ENCODE measurements at places on chromosomes 11 and 22.

DNA sequence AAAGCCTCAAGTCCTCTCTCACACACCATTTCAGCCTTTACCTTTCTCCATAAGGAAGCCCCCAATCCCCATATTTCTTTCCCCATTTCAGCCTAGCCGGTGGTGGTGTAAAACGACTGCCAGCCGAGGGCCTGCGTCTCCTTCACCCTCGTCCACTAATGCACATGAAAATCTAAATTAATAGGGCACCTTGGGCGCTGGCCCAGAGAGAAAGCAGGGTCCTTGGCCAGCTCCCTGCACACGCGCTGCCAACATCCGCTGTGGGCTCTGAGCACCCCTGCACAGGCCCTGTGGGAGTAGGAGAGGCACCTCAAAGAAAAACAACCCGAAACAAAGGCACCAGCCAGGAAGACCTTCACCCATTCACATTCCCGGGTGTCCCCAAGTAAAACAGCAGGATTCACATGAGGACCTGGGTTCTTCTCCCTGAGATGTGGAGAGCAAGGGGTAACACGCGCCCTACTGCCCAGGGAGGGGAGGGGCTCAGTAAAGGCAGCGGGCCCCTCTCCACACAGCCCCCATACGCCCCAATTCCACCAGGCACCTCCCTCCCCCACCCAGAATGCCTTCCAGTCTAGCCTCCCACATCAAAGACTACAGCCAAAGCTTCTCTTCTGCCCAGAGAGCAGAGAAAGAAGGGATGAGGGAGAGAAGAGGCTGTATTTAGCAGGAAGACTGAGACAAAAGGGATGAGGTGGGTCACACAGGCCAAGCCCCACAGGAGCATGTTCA, 79.0 kb downstream of the MICAL3 start:
- no peak for DNase-seq

DNA sequence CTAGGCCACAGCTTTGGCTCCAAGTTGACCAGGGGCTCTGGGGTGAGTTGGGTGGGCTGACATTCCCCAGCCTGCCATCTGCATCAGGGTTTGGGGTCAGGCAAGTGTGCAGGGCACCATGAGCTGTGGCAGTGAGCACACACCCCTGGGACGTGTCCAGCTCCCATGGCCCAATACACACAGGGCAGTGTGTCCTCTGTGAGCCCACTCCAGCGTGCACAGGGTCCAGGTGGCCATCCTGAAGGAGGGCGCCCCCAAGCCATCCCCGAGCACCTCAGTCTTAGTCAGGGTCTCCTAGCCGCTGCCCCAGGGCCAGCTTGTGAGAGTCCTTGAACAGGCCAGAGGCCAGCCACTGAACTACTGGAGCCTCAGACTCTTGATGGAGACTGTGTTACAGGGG, 1.2 kb upstream of the FGF3 start:
- no peak for DNase-seq

GRCh38 chr11:132556316-132556715, 976.0 kb downstream of the OPCML start:
- no peak for DNase-seq

GRCh38 chr11:3080733-3081385, 23.6 kb upstream of the CARS1 start:
- no peak for DNase-seq

DNA sequence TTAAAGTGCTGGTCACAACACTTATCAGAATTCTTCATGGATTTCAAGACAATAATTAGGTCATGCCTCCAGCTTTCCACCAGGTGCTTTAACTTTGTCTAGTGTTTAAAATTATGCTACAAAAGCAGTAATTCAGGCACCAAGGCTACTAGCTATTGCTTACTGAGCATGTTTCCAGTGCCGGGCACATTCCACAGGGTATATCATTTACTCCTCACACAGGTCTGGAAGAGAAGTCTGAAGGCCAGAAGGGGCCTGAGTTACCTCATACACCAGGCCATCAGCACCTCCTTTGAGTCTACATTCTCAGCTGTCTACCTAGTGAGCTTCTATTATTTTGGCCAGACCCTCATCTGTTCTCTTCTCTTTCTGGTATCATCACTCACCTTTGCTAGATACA, 41.7 kb upstream of the LMO2 start:
- no peak for DNase-seq

DNA sequence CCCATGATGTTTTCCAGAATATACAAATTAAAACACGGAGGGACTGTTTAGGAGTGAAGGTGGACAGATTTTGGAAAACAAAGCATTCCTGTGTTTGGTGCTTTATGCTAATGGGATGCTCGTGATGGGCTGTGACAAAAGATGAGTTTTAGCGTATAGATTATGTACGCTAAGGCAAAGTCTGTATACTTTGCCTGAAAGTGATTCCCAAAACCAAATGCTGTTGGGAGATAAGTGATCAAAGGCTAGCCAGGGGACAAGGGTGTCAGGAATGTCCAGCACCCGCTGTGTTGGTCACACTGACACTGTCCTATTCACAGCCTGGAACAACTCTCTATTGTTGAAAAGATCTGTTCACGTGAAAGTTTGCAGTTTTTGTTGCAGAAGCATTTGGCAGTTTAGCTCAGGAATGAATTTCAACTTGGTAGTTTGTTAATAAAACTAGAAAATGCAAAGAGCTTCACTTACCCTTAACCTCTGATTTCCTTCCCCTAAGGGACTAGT, 1.5 kb downstream of the JAM3 start:
- no peak for DNase-seq

DNA sequence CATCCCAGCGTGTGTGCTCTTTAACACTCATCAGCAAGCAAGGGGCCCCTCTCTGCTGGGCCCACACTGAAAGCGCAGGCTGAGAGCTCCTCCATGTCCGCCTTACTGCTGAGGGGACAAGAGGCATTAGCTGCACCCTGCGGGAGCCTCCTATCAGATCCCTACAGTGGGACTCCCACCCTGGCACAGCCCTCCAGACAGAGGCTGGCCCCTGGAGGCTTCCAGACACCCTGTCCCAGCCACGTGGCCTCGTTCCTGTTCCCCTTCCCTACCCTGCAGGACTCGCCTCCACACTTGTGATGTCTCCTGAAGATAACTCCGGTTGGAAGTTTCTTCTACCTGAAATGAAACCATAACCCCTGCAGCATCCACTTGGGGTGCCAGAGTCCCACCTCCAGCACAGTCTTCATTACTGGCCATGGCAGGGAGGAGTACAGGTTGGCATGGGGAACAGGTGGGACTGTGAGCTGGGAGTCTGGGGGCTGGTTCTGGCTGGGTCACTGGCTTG, 5.0 kb upstream of the SH3BP1 start:
- DNase-seq = no peak

GRCh38 chr22:24952837-24953383, 394 bp downstream of the KIAA1671 start:
- peak; percentile 45 for DNase-seq

DNA sequence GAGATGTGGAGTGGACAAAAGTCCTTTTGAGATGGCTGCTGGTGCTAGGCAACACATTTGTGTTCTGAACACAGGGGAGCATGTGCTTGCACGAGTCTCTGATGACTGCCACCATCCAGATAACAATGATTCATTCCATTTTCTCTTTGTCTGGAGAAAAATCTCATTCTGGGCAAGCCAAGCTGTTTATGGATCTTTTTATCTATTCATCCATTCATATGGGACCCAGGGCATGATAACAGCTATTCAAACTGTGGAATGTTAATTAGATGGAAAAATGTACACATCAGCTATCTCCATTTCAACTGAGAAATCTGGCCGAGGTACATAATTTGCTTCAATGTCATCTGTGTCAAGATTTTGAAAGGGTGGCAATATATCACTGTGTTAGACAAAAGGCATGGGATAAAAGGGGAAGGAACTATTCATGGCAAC, 117.5 kb upstream of the ZBED5 start:
- DNase-seq = no peak

DNA sequence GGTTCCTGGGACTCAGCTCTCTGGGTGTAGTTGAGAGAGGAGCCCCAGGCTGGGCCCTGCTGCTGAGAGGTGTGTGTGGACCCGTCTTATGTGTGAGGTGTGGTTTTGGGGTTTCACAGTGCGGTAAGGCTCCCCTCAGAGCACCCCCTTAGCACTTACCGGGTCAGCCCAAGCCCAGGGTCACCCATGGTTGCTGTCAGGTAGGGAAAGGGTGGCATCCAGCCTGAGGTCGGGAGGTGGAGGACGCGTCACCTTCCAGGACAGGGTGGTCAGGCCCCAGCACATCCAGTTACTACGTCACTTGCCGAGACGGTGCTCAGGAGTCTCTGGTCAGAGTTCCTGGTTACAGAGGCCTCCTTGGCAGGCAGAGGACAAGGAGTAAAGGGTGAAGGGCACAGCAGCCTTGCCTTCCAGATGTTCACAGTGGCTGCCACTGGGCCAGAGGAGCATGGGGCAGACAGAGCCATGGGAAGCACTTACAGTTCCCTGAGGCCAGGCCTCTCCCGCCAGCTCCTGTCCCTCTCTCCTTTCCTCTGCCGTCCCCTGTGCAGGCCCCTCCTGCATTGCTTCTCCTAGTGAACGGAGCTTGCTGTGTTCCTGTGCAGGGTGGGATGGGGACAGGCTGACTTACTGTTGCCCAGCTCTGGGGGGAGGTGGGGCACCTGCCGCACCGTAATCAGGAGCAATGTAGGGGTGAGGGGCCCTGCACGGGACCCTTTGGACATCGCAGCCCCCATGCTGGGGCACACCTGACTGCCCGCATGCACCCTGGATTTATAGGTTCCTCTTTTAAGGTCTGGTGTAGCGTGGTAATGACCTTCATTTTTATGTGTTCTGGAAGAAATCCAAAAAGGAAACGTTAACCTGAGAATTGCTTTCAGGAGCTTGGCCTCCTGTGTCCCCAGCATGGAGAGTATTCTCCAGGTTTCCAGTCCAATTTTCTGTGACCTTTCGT, 285.9 kb downstream of the TBC1D22A start:
- no peak for DNase-seq

DNA sequence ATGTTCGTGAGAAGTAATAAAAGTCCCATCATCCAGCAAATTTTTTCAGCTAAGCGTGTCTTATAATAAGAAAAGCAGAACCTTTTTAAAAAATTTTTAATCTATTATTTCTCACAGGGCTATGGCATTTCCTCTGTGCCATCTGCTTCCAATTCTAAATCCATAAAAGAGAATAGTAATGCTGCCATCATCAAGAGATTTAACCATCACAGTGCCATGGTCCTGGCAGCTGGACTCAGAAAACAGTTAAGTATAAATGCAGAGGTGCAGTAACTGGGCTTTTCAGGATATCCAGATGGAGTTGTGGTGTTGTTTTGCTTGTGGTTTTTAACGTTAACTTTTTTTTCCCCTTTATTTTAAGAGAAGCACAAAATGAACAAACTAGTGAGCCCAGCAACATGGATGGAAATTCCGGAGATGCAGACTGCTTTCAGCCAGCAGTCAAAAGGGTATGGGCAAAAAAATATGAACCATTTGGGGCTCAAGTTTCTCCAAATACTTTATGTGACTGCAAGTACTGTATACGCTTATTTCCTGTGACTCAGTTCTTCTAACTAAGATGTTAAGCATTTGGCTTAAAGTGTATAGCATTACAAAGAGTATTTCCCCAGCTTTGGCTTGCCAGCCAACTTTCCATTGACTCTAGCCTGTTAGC, 25.2 kb downstream of the GTF2H1 start:
- no peak for DNase-seq

GRCh38 chr11:76523786-76524436, 79.1 kb downstream of the EMSY start:
- no peak for DNase-seq

DNA sequence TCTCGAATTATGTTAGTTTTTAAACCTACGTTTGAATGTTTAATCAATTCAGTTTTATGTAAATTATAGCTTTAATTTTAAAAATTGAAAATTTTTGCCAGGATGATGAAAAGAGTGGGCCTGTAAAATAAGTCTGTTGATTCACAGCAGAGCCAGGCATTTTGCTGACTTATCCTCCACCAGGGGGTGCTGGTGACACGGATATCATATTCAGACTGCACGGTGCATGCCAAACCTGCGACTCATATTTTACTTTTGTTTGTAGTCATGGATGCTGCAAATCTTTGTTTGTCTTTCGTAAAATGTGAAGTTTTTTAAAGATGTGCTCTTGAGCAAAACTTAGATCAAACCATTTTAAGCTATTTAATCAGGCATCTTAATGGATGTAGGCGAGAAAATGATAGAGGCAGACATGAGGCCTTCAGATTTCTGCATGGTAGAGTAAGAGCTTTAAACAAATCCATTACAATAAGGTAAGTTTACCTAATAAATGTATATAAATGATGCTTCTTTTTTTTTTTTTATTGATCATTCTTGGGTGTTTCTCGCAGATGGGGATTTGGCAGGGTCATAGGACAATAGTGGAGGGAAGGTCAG, 3.6 kb upstream of the OR8B3 start:
- peak; percentile 2 for DNase-seq

DNA sequence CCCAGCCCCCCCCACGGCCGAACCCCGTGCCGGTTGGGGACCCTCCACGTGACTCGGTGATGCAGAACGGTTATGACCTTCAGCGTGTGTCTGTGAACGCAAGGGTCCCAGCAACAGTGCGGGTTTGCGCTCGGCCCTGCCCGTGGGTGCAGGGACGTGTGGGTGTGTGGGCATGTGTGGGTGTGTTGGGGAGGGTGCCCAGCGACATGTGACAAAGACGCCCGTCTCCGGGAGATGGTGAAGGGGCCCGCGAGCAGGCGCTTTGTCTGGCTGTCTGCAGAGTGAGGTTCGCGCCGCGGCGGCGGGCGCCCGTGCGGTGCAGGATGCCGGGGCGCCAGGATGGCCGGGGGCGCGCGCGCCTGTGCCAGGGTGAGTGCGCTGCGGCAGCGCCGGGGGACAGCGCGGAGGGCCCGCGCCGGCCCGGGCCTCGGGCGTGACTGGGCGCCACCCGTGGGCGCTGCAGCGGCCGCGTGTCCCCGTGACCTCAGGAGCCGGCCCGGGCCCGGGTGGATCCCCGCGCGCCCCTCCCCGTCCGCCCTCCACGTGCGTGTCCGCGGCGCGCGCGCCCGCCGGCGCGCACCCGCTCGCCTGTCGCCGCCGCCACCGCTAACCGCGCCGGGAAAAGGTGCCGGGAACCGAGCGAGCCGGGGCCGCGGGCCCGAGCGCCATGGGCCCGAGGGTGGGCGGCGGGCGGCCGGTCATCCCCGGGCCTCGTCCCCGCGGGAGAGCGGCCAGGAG, at the start of gene LRFN4:
TSS of gene LRFN4 (plus strand) at position 569 of the 738 bp plus-strand sequence. CDS start 681 bp downstream, outside the sequence.
- DNase-seq = peak; percentile 82

DNA sequence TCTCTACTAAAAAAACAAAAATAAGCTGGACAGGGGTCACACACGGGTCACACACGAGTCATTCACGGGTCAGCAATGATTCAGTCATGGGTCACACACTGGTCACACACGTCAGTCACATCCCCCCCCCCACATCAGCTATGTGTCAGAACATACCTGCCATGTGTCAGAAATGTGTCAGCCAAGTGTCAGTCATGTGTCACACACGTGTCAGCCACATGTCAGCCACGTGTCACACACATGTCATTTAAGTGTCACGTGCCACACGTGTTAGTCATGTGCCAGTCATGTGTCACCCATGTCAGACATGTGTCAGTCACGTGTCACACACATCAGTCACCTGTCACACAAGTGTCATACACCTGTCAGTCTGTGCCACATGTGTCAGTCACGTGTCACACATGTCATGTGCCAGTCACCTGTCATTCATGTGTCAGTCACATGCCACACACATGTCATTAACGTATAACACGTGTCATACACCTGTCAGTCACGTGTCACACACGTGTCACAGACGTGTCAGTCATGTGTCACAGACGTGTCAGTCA, 28.7 kb upstream of the MMP20 start:
- DNase-seq = no peak

GRCh38 chr11:7911011-7911410, 20.1 kb downstream of the OR10A6 start:
- DNase-seq = no peak
